ENCODE measurements at places on chromosomes 16 and 17. TPM values are rescaled to one million over a fixed set of nuclear protein-coding genes. Genes with fewer than 3 reads are reported as not detected.

BCO1 gene
- not detected for polyA plus RNA-seq

AURKB gene
- 10.5 TPM for polyA plus RNA-seq

EXOC3L1 gene
- polyA plus RNA-seq = 54.2 TPM

TEKT3 gene
- 0.78 TPM for polyA plus RNA-seq

BRIP1 gene
- 0.41 TPM for polyA plus RNA-seq

AOC2 gene
- 0.59 TPM for polyA plus RNA-seq

CA10 gene
- 0.19 TPM for polyA plus RNA-seq

NOD2 gene
- 0.41 TPM for polyA plus RNA-seq

PPM1D gene
- polyA plus RNA-seq = 2.7 TPM

CD300H gene
- 4.1 TPM for polyA plus RNA-seq

PRSS27 gene
- 1.5 TPM for polyA plus RNA-seq

TACO1 gene
- polyA plus RNA-seq = 19.1 TPM

IL34 gene
- 82.3 TPM for polyA plus RNA-seq

PRAC1 gene
- not detected for polyA plus RNA-seq

SEZ6L2 gene
- 1.4 TPM for polyA plus RNA-seq

TMEM235 gene
- polyA plus RNA-seq = not detected

SMTNL2 gene
- 0.22 TPM for polyA plus RNA-seq

DUXB gene
- not detected for polyA plus RNA-seq

Measured in spleen (tissue), 13 donors.